Stimulated activated CD8-positive, alpha-beta memory T cell treated with anti-CD3 and anti-CD28 coated beads, Interleukin-7, amount 100 ng/mL, for 1 hour (primary cell): ENCODE measurements at places on chromosomes 13 and 19.

GRCh38 chr13:70908795-70909194, 800.5 kb upstream of the KLHL1 start:
- DNase-seq = no peak

- DNase-seq = no peak
Measured at GRCh38 chr13:19993024-19993423, 34.5 kb downstream of the ZMYM2 start.

DNA sequence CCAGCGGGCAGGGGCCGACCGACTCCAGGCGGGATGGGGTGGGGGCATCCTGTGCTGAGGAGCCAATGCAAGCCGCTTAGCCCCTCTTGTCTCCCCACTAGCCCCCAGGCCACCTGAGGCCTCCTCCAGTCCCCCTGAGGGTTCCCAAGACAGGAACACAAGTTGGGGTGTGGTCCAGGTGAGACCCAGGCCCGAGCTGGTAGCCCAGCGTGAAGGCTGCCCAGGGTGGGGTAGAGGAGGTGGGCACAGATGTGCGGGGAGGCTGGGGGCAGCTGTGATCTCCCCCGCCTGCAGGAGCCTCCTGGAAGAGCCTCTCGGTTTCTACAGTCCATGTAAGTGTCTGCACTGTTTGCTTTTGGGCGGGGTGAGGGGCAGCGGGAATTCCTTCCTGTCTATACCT, 10.4 kb downstream of the TLE6 start:
- DNase-seq = no peak

DNA sequence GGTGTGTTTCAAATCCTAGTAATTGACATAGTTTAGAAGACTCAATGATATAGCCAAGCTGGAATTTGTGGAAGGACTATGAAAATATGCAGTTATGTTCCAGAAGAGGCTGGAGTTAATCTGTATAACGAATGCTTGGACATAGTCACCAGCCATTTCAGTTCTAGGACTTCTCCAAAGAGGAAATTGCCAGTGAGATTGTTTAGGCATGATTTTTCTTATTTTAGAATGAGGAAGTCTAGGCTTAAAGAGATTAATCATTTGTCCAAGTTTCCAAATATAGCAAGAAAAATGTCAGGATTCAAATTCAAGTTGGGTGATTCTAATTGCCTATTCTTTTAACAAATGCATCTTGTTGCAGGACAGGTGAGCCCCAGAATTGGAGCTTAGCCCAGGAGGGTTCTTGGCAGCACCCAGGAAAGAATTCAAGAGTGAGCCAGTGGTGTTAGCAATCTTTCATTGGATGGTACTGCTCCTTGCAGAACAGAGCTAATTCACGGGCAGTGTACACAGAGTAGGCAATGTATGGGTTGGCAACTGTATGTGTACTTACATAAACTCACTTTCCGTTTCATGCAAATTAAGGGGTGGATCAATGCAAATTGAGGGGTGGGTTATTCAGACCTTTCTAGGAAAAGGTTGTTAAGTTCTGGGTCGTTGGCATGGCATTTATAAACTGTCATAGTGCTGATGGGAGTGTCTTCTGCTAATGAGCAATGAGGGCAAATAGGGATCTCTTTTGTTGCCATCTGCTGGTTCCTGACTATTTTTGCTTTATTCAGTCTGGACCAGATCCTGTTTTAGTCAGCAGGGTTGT, 763.1 kb upstream of the SLITRK1 start:
- DNase-seq = no peak

GRCh38 chr13:64283926-64284325, 2868.3 kb upstream of the PCDH20 start:
- no peak for DNase-seq

DNA sequence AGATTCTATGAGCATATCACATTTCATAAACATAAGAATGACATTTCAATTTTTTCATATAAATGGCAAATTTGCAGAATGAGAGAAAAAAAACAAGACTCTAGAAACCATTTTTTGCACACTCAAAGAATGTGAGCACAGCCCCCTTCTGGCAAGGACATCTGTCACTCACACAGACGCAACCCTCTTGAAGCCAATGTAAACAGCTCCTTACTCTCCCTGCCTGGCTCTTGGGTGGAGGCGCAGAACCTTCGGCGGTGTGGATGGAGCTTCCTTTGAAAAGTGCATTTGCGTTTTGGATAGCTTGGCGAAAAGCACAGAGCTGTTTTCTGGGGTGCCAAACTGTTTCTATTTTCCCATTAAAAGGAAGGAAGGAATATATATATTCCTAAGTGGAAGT, 367.6 kb upstream of the TSHZ3 start:
- DNase-seq = no peak

- no peak for DNase-seq
Measured at GRCh38 chr13:46906405-46906804, 9.6 kb upstream of the HTR2A start.

GRCh38 chr19:3984584-3984907, 717 bp downstream of the EEF2 start:
- DNase-seq = no peak

GRCh38 chr13:79227418-79227817, 178.6 kb downstream of the RBM26 start:
- DNase-seq = no peak

DNA sequence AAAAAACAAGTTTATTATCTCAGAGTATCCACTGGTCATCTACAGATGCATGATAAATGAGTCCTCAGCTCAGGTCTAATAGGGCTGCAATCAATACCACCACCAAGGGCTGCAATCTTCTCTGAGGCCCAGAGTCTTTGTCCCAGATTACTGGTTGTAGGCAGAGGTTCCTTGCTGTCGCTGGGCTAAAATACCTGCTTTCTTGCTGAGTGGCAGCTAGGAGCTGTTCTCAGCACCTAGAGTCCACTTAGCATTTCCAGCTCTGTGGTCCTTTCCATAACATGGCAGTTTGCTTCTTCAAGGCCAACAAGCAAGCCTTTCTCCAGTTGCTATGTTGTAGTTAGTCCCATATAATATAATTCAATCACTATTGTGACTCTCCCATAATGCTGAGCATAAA, 351.3 kb downstream of the SLITRK1 start:
- no peak for DNase-seq

DNA sequence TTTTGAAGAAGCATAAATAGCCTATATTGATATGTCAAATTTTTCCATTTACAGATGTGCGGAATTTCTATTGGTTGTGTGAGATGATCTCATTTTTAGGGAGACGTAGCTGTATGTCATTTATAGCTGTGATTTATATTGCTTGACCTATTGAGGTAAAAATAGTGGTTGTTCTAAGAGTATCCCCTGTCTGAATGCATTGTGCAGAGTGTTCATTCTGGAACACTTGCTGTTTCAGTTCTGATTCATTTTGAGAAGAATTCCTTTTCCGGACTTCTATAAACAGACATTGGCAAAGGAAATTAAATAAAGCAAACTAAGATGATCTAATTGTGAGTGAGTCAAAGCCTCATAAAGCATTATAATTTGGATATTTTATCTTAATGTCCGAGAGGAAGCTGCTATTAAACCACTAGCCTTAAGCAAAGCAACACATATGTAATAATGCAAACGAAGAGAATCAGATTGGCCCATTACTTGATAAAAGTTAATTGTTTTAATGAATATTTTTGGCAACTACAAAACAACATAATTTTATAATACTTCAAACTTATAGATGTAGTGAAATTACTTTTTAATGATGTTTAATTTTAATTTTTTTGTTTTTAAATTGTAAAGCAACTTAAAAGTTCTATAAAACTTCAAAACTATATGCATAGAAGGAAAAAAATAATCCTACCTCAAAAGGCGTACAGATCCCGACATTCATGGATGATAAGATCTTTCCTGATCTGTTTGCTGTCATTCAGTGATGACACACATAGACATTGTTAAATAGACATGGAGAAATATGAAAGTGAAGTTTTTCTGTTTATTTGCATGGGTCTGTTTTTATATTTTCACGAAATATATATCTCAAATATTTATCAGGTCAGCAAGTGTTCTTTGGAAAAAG, 942.6 kb upstream of the SLC10A2 start:
- no peak for DNase-seq

DNA sequence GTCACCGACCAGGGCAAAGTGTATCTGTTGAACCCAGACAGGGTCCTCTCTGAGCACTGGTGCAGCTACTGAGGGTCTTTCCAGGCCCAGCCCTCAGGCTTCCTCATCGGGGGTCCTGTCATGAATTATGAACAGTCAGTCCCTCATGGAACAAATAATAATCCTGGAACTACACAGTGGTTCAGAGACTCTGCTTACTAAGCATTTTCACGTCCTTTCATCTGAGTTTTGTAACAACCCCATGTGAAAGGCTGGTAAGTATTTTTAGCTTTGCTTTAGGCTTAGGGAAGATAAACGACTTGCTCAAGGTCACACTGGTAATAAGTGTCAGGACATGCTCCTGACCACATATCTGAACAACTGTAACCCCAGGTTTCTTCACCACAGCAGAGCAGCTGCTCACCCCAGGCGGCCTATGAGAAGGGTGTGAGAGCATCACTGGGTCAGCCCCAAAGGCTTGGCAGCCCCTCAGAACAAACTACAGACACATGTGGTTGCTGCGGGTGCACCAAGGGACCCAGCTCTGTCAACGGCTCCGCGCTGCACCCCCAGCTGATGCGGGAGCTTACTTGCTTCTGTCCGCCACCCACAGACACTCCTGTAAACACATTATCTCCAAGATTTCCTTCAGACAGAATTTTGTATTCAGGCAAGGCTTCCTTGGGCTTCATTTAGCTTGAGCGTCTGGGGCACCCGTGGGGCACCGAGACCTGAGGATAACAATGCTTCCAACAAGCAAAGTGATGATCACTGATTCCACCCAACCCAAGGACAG, 19.4 kb upstream of the GSX1 start:
- DNase-seq = no peak

DNA sequence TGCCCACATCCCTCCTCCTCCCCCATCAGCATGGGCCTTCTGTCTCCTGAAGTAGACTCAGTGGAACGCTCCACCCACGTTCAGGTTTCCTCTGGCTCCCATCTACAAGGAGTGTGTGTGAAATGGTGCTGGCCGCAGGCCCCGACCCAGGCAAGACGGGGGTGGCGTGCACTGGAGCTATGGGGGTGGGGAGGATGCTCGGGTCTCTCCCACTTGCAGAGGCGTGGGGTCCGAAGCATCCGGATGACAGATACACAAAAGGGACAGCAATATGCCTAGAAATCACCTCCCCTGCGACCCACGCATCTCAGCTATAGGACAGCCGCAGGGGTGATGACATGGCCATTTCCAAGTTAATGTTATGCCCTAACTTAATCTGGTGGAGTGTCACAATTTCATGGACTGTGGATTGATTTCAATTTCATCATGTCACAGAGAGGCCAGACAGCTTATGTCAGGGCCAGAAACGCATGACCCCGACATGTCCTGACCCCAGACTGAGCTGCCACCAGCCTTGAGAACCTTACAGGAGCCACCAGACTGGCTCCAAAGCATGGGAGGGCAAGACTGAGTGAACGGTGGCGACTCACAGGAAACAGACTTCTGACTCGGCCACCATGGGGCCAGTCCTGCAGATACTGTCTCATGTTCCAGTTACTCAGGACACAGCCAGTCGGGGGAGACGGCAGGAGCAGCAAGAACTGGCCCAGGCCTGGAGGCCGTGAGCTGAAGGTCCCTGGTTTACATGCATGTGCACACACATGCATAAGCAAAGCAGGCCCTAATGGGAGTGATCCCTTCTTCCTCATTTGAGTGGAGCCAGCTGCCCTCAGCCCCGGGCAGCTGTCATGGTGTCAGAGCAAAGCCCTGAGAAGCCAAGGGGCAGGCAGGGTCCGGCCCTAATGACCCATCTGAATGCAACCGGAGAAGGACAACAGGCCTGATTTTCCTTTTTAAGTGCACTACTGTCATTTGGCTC, 82.2 kb downstream of the SLC7A1 start:
- no peak for DNase-seq

DNA sequence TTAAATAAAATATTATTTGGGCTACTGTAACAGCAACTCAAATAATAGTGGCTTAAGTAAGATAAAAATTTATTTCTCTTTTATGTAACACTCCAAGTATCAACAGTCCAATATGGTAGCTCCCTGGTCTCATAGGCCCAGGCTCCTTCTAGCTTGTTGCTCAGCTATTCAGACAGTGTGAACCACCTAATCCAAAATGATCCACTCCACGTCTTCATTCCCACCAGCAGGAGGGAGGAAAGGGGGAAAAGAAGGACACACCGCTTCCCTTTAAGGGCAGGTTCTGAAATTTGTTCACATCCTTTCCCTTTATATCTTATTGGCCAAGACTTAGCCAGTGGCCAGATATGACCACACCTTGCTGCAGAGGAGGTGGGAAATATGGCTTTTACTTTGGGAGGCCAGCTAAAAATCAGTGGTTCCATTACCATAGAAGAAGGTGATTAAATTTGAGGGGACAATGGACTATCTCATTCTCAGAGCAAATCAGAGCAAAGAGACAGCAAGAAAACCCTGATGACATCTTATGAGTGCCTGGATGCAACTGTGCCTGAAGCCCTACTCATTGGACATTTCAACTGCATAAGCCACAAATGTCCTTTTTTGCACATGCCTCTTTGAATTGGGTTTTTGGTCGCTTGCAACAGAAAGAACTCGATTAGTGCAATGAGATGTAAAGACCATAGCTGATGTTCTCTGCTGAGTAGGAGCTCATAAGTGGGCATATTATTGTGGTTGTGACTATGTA, 7.0 kb upstream of the EPOR start:
- DNase-seq = no peak

DNA sequence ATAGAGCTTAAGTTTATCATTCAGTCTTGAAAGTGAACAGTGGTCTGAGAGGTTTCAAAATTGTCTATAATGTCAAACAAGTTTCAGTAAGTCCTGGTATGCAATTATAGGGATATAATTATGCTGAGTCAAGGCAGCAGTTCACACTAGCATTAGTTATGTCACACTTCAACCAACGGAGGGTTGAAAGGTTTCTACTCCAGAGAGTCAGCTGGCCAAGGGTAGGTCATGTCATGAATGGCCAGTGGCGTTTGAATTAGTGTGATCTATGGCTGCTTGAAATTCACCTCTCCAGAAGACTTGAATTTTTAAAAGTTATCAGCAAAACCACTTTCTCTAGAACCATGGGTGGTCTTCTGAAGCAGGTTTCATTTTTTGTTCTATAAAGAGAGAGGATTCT, 108.6 kb downstream of the TNFRSF19 start:
- DNase-seq = no peak

GRCh38 chr19:45348367-45349125, 8.0 kb downstream of the KLC3 start:
- no peak for DNase-seq

- no peak for DNase-seq
Measured at GRCh38 chr13:93476175-93476574, 249.6 kb downstream of the GPC6 start.

- DNase-seq = no peak
Measured at GRCh38 chr19:34386645-34387445, 17.4 kb upstream of the PDCD2L start.

DNA sequence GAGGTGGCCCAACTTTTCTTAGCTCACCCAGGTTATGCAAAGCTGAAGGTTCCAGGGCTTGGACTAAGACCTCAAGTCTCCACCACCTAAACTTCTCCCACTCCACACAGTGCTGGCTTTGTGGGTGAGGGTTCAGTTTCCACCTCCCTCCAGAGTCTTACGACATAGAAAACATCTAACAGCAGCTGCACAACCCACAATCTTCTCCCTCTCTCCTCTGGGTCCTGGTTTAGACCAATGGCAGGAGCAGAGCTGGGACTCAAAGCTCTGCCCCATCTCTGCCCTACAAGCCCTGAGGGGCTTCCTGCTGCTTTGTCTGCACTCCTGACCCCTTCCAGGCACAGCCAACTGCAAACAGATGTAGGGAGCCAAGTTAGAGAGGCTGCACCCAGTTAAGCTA, 16.0 kb downstream of the IRGC start:
- DNase-seq = no peak

GRCh38 chr13:109241160-109241559, 545.2 kb downstream of the IRS2 start:
- DNase-seq = no peak

- no peak for DNase-seq
Measured at GRCh38 chr13:34201050-34201913, 383.3 kb downstream of the RFC3 start.
